IMR-90 (cell line): ENCODE measurements at places on chromosomes 5 and 9. TPM values are rescaled to one million over a fixed set of nuclear protein-coding genes. Genes with fewer than 3 reads are reported as not detected.
A peak's percentile ranks its signal among the peaks of the same experiment; 100 is the strongest.

TMEFF1 gene
- total RNA-seq, result 0.90 and 1.9 TPM in 2 replicates

GRCh38 chr9:81833563-81834345, 94.5 kb upstream of the SPATA31D4 start:
- peak; percentile 66 for DNase-seq

- DNase-seq, result no peak
Observed at GRCh38 chr5:24906689-24907088, 261.9 kb upstream of the CDH10 start.

DNA sequence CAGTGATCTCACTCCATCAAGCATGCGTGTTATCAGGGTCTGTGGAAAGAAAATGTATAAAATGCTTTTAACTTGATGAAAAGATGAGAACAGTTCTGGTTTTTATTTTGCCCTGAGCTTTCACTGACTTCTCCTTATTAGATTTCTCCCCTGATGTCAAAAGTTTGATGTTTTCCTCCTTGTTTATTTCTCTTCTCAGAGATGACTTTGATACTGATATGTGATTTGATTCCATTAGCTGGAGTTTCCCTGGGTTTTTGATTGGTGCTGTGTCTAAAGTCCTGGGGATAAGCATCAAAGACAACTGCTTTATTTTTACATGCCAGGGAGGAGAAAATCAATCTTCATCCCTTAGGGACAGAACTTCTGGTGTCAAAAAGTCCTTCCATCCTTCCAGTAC, 510.0 kb downstream of the KCTD16 start:
- no peak for DNase-seq

GRCh38 chr5:75734913-75735789, 17.9 kb upstream of the POC5 start:
- DNase-seq, result peak; percentile 4
